ENCODE measurements at places on chromosomes 5 and 9.

DNA sequence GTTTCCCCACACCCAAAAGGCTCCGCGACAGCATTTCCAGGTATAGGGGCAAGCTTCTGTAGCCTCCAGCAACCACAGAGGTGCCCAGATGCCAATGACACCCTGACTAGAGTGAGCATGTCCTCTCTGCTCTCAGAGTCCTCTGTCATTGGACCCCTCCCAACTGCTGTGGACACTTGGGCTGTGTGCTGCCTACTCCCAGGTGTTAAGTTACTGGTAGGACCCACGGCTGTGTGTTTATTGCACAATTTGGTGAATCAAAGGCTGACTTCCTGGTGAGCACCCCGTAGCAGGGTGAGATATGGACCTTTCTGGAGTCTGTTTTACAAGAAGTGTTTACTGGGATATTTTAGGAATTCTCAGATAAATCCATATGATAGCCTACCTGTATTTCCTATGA, 36.0 kb downstream of the SH3GL2 start:
- no peak for DNase-seq

- no peak for DNase-seq
Measured at GRCh38 chr5:136188859-136189258, 4.1 kb downstream of the SMIM32 start.

DNA sequence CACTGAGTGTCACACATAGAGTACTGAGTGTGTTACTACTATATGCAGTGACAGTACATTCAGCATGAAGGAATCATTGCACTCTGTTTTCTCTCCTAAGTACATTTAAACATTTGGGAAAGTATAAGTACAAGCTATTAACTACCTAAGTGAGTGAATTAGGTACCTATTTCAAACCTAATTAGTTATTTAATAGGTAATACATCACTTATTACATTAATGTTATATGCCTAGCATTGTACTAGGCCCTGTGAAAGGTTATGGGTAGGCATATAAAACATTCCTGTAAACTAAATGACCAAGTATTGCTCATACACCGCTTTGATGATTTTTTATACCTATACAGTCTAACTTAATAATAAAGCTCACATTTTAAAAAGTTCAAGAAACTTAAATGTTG, 25.7 kb upstream of the PPP3R2 start:
- DNase-seq = no peak

- DNase-seq = no peak
Measured at GRCh38 chr9:136685790-136686533, 1.3 kb downstream of the AGPAT2 start.

- no peak for DNase-seq
Measured at GRCh38 chr9:6880626-6881025, 122.9 kb downstream of the KDM4C start.

- DNase-seq = no peak
Measured at GRCh38 chr9:127027694-127028093, 94.7 kb downstream of the ANGPTL2 start.

DNA sequence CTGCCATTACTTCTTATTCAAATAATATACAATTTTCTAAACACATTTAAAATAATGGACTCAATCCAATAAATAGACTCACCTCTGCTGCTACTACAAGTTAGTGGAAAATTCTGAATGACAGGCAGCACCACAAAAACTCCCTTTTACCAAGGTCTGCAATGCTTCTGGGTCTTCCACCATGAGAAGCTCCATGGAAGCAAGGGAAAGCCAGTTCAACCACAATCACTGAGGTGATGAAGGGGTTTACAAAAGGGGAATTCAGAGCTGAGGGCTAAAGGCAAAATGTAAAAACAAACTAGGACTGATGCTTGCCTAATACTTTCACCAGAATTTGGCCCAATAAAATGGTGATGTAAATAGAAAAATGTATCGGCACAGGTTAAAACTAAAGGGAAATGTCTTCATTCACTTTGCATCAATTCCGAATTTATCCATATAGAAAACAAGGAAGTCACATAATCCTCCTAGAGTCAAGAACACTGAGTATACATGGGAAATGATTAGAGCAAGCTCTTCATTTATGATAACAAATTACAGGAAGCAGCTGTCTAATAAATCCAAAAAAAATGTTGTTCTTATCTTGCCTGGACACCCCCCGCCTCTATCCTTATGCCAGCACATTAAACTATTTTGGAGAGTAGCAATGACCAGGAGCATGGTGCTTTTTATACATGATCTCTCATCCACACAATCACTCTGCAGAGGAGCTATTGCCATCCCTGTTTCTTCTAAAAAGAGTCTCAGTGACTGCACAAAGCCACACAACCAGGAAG, 66.3 kb upstream of the NFIB start:
- no peak for DNase-seq

DNA sequence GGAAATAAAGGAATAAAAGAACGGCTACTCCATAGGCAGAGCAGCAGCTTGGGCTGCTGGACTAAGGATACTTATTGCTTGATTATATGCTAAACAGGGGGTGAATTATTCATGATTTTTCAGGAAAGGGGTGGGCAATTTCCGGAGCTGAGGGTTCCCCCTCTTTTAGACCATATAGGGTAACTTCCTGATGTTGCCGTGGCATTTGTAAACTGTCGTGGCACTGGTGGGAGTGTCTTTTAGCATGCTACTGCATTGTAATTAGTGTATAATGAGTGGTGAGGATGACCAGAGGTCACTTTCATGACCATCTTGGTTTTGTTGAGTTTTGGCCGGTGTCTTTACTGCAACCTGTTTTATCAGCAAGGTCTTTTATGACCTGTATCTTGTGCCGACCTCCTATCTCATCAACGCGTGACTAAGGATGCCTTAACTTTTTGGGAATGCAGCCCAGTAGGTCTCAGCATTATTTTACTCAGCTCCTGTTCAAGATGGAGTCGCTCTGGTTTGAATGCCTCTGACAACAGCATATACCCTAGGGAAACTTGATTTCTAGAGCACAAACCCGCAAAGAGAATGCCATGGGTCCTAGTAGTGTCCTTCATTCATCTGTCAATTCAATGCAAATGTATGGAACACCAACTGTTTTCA, 47.8 kb upstream of the PWWP2A start:
- DNase-seq = no peak

Measured in muscle of back (tissue), 13 donors.